Activated CD4-positive, alpha-beta T cell treated with anti-CD3 and anti-CD28 coated beads for 1 hour (primary cell): ENCODE measurements at places on chromosomes 4 and X.

DNA sequence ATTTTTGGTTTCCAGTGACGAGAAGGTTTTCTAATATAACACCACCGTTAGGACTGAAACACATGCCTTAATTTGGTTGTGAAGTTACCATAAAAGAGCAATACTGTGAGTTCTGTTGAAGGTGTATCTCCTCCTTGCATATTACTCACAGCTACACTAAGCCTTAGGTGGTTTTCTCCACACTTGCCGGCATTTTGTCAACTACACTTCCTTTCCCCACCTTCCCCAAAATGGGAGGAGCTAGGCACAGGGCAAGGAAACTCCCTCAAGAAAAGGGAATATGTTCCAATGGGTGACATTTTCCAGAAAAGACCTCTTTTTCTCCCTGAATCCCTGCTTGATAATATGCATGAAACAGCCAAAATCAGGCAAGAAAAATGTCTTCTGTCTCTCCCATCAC lies 44.8 kb downstream of the RELL1 start:
- DNase-seq, result no peak

- DNase-seq, result no peak
Observed at GRCh38 chr4:1033840-1034551, 22.6 kb downstream of the FGFRL1 start.

DNA sequence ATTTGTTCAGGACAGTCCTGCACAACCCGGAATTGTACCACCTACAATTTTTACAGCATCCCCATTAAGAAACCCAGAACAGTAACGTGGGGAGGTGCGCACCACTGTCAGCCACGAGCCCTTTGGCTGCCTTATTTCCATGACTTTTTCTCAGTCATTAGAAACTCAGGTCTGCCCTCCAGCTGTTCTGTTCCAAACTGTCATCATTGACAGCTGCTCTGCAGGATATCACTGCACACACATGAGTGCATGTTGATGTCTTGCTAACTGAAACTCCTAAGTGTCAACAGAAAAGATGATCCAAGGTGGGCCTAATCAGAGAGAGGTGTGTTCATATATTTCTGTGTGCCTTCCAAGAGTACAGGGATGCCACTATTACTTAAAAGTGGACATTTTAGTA lies 123.4 kb downstream of the PARM1 start:
- DNase-seq, result no peak

DNA sequence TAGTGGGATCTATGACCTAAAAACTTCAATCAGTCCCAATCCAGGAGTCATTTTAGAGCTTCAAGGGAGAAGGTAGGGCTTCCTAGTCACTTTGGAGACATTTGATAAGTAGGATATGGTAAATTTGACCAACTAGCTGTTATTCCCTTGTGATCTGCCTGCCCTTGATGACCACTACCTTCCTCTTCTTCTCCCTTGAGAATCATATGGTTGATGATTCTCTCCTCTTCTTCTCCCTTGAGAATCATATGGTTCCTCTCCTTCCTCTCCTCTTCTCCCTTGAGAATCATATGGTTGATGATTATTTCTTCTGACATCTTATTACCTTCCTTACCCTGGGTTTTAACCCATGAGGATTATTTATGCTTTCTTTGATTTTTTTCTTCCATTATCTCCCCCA lies 482.6 kb upstream of the TENM3 start:
- no peak for DNase-seq

- DNase-seq, result no peak
Observed at GRCh38 chrX:111131572-111131971, 35.6 kb downstream of the PAK3 start.
